ENCODE measurements at places on chromosomes 13 and 19.

DNA sequence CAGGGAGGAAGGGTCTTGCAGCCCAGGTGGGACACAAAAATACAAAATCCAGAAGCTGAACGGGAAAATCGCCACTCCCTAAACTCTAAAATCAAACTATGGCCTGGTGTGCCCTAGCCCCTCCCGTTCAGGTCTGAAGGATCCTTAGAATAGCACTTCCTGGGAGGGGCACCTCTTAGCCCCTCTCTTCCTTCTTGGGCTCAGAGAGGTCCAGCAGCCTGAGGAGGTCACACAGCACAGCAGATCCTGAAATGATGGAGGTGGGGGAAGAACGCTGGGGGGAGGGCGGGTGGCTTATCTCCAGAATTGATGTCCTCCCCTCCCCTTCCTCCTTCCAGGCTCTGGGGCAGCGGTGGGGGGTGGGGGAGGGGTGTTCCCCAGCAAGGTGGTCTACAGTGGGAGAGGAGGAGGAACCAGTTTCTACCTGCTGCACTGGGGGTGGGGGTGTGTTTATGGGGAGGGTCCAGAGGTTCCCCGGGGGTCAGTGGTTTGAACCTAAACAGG is 1.9 kb downstream of the DIRAS1 start:
- DNase-seq = no peak

- no peak for DNase-seq
These were observed 38.4 kb downstream of the GNG7 start for GRCh38 chr19:2663920-2664571.

GRCh38 chr19:55087542-55087901 is 11.9 kb downstream of the EPS8L1 start:
- DNase-seq = no peak

DNA sequence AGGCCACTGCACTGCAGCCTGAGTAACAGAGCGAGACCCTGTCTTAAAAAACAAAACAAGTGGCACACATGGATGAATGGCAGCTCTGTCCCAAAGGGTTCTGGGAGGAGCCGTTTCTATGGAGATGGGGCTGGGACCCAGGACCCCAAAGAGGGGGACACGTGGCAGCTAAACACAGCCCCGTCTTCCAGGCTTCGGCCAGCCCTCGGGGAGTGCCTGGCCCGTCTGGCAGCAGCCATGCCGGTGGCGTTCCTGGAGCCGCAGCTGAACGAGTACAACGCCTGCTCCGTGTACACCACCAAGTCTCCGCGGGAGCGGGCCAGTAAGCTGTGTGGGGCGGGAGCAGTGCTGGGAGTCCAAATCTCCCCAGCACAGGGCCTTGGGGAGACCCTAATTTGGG is 82.4 kb downstream of the RYR1 start:
- DNase-seq = no peak

DNA sequence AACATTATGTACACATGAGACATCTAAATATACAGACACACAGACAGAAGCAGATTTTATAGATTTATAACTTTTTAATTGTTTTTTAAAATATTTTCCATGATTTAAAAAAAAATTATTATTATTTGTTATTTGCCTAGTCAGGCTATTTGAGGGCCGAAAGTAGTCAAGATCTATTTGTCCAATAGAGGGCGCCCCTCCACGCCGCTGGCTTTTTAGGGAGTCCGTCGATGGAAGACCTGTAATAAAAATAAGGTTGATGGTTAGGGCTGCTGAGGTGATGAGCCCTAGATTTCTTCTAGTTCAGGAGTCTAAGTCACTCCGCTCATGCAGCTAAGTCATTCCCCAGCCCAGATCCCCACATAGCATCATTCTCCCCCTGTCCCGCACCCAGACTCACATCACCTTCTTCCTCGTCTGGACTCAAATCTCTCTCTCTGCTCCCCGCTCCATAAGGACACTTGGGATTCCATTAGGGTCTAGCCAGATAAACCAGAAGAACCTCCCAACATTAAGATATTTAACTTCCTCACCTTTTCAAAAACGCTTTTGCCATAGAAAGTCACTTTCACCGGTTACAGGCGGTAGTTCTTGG is 33.9 kb upstream of the CEACAM21 start:
- peak; percentile 65 for DNase-seq

DNA sequence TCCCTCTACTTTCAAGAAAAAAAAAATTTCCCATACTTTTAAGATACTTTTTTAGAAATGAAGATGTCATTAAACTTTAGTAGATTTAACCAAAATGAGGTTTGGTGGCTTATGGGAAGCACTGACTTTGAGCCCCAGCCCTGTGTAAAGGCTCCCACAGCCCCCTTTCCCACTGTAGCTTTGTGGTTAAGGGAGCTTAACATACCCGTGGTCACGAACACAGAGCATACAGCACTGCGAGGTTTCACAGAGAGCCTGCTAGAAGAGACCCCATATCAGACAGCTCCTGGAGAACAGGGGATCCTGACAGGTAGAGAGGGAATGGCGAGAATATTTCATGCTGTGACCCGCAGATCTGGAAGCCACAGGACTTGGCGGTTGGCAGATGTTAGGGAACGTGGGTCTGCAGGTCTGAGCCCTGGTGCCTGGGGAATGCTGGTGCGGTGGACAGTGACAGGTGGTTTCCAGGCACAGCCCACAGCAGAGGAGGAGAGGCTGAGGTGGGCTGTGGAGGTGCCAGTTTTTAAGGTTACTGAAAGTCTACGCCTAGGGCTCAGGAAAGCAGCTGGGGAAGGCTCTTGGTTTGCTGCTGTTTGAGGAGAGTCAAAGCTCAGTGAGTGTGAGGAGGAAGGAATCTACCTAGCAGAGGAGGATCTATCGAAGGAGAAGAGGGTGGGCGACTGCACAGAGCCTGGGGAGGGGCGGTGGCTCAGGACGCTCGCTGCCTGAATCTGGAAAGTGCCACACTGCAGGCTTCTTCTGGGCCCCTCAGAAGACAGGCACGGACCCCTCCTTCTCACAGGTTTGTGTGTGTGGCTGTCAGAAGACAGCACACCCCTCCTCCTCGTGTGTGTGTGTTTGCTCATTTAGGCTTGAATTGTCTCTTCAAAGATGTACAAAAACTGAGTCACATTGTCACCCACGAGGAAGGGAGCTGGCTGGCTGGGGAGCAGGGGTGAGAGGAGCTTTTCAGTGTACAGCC is 49.9 kb downstream of the SLC7A9 start:
- no peak for DNase-seq

GRCh38 chr13:66693656-66694055 is 536.5 kb downstream of the PCDH9 start:
- no peak for DNase-seq

- no peak for DNase-seq
These were observed 487 bp downstream of the RPS5 start for GRCh38 chr19:58387338-58388174.

DNA sequence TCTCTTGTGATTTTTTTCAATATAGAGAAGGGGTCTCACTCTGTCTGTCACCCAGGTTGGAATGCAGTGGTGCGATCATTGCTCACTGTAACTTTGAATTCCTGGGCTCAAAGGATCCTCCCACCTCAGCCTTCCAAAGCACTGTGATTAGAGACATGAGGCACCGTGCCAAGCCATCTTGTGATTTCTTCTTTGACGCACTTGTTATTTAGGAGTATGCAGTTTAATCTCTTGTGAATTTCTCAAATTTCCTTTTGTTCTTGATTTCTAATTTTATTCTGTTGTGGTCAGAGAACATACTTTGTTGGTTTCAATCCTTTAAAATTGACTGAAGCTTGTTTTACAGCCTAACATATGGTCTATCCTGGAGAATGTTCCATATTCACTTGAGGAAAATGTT is 14.5 kb downstream of the IPO5 start:
- no peak for DNase-seq

DNA sequence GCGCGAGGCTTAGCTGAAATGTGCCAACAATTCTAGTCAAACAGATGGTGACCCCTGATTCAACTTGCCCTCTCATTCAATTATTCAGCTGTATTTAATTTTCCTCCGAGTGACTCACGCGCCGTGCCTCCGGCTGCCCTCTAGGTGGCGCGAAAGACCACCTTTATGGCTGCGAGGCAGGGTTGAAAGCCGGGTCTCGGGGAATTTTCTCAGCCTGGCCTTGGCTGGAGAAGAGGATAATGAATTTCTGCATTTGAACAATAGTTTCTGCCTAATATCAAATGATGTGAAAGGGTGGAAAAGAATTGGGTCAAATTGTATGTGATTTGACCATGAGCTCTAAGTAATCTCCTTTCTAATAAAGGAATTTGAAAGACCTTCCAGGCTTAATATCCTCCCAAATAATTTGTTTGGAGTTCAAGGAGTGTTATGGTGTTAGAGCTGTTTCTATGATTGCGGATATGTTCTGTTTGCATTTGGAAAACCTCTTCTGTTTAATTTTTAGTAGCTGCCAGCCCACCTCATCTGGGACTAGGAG is 310.9 kb downstream of the ZNF536 start:
- no peak for DNase-seq

DNA sequence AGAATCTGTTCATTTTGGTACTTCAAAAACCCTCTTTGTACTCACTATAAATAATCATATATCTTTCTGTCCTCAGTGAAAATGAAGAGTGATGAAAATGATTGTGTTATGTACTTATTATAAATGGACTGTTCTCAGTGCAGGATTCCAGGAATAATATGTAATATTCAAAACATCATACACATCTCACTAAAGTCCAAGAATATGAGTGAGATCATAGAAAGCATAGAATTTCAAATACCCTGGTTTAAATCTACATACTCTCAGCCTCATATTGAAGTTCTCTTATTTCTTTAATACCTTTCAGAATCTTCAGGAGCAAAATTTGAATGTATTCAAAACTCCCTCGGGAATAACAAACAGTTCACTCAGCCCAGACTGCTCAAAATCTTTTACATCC is 868.0 kb downstream of the SLITRK6 start:
- no peak for DNase-seq

- no peak for DNase-seq
These were observed 955.6 kb downstream of the PCDH17 start for GRCh38 chr13:58587183-58587582.

DNA sequence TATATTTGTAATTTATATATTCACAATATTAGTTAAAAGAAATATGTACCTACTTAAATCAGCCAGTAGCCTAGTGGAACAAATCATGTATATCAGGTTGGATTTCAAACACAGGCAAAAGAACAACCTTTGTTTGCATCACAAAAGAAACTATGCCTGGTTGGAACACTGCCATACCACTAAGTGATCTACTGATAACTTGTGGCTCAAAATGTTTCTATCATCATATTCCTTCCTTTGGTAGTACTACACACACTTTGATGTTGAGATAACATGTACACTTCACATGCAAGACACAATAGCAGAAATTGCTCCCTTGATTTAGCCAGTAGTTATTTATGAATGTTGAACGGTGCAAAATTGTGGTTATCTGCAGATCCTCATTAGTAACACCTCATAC is 146.0 kb upstream of the GPC6 start:
- DNase-seq = no peak

Measured in stimulated activated CD8-positive, alpha-beta memory T cell treated with anti-CD3 and anti-CD28 coated beads, Interleukin-4, amount 100 ng/mL, for 4 hours (primary cell).